ENCODE measurements at places on chromosomes 4 and X.

- DNase-seq, result no peak
Observed at GRCh38 chr4:181685911-181686310, 557.3 kb upstream of the TENM3 start.

DNA sequence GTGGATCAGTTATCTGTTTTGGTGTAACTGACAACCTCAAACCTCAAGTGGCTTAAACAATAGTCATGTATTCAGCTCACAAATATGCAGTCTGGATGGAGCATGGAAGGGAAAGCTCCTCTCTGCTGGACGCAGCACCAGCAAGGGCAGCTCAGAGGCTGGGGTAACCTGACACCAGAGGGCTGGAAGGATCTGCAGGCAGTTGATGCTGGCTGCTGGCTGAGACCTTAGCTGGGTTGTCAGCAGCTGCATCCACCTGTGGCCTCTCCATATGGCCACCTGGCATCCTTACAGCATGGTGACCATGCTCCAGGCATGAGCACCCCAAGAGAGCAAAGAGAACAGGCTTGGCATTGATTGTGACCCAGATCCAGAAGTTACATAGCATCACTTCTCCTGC is 46.7 kb downstream of the ENPP6 start:
- no peak for DNase-seq

DNA sequence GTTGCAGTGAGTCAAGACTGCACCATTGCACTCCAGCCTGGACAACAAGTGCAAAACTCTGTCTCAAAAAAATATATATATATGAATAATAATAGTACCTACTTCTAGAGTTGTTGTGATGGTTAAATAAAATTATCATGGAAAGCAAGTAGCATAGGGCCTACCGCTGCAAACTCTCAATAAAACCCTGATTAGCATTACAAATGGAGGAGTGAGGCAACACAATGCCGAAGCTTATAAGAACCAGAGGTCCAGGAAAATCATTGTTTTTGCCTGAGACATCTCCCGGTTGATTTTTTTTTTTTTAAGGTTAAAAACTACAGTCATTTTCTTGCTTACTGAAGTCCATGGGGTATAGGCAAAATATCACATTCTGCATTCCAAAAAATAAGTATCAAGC is 185.0 kb upstream of the GALNT7 start:
- DNase-seq, result no peak

- DNase-seq, result no peak
Observed at GRCh38 chr4:12729384-12729783, 754.8 kb downstream of the RAB28 start.

GRCh38 chr4:186722796-186723291 is 812 bp downstream of the FAT1 start:
- DNase-seq, result peak; percentile 52

GRCh38 chr4:183814461-183814860 is 90.6 kb upstream of the STOX2 start:
- no peak for DNase-seq

DNA sequence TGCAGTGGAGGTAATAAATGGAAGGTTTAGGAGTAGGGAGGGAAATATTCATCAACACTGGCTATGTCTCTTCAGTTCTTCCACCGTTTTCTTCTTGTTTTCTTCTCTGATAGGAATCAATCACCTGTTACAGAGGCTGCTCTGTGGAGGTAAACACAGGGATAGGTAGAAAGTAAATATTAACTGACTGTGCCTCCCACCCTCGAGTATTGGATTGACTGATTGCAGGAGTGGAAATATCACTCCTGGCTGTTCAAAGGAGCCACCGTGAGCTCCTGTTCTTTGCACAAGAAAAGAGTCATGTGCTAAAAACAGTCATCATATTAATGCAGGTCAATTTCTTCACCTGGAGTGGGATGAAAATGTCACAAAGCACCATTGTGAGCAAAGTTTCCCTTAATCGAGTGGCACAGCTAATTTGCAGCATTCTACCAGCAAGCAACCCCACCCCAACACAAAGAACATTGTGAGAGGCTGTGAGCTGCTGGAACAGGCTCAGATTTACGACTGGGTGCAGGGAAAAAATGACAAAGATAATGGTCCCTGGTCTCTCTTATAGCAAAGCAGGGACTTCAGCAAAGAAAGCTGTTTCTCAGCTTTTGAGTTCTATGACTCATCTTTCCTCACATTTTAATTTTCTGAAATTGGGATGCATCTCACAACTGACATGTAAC is 113.7 kb upstream of the TSPAN5 start:
- no peak for DNase-seq

DNA sequence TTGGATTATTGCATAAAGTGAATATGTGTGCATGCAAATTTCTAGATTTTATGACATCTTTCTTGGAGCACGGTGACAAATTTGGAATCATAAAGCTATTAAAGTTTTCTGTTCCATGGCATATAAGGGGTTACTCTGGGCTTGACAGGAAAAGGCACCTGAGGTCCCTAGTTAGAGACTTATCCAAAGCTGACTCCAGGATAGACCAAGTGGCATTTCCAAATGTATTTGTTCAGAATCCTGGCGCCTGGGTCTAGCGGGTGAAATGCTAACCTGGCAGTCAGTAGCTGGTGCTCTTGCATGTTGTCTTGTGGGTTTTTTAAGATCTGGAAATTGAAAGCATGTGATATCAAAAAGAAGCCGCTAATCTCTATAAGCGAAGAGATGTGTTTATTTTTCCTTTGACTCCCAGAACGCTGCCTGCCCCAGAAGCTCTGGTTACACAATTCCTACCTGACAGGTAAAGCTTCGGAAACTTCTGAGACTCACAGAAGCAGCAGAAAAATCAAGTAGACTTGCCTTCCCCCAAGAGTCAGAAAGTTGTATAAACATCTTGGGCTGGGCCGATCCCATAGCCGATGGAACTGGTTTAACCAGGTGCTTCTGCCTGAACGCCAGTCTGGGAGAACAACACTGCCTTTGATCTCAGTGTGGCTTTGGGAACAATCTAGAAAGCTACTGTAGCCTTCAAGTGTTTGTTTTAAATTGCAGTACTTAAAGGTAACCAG is 12.9 kb upstream of the ZCCHC4 start:
- DNase-seq, result no peak

DNA sequence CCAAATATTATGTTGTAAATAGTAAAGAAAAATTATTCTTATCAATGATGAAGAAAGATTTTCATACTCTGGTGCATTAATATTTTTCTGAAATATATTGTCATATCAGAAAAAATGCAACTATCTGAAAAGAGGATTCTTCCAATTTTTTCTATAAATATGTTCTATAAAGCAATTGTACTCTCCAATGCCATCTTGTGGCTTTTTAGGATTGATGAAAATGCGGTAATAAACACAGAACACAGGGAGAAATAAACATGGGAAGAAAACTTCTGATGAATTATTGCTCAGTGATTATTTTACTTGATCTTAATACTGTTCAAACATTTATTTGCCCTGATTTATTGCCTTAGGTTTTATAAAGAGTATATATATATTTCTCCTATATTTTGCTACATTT is 215.4 kb downstream of the IL1RAPL1 start:
- no peak for DNase-seq

DNA sequence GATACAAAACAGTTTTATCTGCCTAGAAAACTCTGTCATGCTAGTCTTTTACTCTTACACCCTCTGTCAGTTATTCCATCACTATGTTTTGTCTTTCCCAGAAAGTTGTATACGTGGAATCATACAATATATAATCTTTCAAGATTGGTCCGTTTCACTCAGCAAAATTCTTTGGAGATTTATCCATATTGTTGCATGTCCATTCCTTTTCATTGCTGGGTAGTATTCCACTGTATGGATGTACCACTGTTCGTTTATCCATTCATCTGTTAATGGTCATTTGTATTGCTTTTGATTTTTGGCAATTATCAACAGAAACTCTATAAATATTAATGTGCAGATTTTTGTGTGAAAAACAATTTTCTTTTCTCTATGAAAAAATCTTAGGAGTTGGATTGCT is 63.1 kb downstream of the GLUD2 start:
- DNase-seq, result no peak

GRCh38 chrX:94454606-94455005 is 780.6 kb downstream of the FAM133A start:
- no peak for DNase-seq

GRCh38 chr4:121642292-121642691 is 54.5 kb downstream of the ANXA5 start:
- no peak for DNase-seq

DNA sequence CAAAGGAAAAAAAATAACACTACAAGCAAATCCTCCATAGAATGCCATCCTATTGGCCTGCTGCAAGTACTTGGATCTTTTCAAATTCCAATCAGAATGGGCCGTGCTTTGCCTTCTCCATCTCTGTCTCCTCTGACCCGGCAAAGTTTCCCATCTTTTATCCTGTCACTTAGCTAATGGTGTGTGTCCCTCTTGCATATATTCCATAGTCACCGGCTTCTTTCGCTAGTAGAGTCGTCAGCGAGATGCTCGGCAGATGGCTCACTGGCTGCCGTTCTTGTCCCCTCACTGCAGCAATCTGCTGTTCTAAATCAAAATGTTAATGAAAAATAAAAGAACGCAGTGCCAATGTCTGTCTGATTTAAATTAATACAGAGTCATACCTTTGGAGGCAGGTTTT is 22.1 kb downstream of the GRIA3 start:
- no peak for DNase-seq

DNA sequence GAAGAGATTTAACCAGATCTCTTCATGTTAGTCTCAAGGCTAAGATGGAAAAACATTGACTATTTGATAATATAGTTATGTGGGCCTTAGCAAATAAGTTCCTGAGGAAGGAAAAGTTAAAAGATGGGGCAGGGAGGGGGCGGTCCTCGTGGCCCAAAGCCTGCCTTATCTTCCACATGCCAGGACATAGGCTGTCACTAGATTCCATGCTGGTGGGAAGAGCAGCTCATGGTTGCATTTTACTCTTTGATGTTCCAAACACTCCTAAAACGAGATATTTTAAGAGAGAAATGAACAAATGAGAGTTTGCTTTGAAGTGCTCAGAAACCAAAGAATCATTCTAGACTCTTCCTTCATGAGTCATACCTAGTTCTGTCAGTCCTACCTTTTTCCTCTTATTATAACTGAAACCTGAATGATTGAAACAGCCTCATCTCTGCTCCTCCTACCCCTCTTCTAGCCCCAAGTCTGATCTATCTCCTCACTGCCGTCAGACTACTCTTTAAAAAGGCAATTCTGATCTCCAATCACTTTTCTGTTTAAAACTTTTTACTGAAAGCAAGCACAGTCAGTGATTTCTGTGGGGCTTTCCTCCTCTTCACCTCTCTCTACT is 25.1 kb downstream of the RAB9B start:
- no peak for DNase-seq

GRCh38 chr4:7357323-7357722 is 77.4 kb downstream of the PSAPL1 start:
- DNase-seq, result no peak

DNA sequence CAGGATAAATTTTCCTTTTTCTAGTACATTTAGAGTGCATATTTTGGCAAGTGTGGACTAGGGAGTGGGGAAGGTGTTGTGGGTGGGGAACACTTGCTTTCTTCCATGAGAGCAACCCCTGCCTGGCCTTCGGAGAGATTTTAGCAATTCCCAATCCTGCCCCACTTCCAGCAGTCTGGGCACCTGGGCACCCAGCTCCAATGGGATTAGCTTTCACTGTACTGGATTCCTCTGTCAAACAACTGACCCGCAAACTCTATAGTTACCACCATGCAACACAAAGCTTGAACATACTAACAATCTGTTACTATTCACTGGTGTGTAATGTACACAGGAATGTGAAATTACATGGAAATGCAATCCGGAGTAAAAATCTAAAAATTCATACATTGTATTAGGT is 50.3 kb downstream of the SH3RF1 start:
- DNase-seq, result no peak

GRCh38 chr4:76772498-76773106 is 125.3 kb downstream of the SOWAHB start:
- no peak for DNase-seq

- DNase-seq, result no peak
Observed at GRCh38 chr4:37948542-37948941, 11.7 kb upstream of the PTTG2 start.

- DNase-seq, result no peak
Observed at GRCh38 chr4:1137850-1138249, 24.5 kb upstream of the RNF212 start.

GRCh38 chr4:74583089-74583700 is 138.3 kb downstream of the AREG start:
- no peak for DNase-seq

- DNase-seq, result no peak
Observed at GRCh38 chrX:16028576-16028975, 94.8 kb upstream of the GRPR start.

GRCh38 chr4:59024257-59024656 is 1914.1 kb upstream of the IGFBP7 start:
- no peak for DNase-seq

DNA sequence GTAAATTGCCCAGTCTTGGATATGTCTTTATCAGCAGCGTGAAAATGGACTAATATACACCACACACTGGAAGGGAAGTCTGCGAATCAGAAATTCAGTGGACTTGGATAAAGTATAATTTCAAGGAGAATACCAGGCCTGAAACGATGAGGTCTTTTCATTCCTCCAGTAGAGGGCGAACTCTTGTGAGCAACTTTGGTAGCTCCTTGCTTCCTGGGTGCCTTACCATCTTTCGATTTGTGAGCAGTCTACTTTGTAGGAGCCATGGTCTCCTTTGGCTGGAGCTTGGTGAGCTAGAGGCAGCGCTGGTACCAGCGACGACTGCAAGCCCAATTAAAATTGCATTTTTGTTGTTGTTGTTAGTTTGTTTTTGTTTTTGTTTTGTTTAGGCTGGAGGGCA is 791.9 kb downstream of the FAT4 start:
- DNase-seq, result no peak

DNA sequence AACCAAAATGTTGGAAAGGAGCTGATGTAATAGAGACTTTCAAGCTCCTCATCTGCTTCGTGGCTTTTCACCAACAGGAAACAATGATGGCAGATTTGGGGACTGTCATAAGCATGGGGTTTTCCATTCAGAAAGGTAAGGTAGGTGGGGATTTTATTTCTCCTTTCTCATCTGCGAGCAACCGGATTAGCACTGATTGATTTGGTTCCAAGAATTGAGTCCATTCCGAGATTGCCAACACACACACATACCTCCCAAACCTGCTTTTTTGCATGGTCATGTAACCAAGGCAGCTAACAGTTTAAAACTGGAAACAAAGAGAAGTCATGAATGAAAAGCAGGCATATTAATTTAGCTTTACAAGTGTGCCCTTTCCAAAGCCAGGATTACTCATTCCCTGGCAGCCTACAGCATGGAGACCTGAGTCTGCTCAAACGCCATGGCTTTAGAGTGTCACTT is 63.0 kb upstream of the LNX1 start:
- no peak for DNase-seq

- no peak for DNase-seq
Observed at GRCh38 chr4:186078981-186079638, 10.2 kb downstream of the TLR3 start.

Data from globus pallidus (tissue), 1 donor.